Brain (organoid and tissue), 16 donors: ENCODE measurements at places on chromosomes 3 and 15.

DNA sequence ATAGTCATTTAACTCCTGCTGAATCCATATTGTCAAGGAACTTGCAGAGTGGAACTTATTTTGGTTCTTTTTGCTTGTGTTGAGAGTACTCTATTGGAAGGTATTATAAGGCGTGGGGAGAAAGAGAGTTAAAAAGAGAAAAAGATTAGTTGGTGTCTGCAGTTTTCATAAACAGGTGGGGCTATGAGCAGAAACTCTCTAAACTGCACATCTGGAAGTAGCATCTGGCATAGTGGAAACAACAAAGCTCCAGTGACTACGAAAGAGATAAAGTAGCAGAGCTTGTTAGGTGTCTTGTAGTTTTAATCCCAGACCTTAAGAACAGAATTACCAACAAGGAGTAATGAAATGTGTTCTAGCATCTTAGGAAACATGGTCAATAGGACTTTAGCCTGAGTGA is 148.8 kb upstream of the SGO1 start:
- no peak for DNase-seq

- no peak for DNase-seq
These were observed 70.8 kb downstream of the RAP2B start for GRCh38 chr3:153232851-153233271.

GRCh38 chr15:94387849-94388441 is 156.6 kb downstream of the MCTP2 start:
- no peak for DNase-seq

- no peak for DNase-seq
These were observed 18.4 kb downstream of the GCSAM start for GRCh38 chr3:112114576-112115160.

- no peak for DNase-seq
These were observed 84.8 kb downstream of the PPCDC start for GRCh38 chr15:75107908-75108838.

GRCh38 chr3:10554236-10554611 is 48.8 kb upstream of the ATP2B2 start:
- DNase-seq = no peak

GRCh38 chr15:80177156-80177555 is 24.4 kb downstream of the FAH start:
- no peak for DNase-seq

GRCh38 chr15:55574096-55574495 is 14.0 kb downstream of the PYGO1 start:
- DNase-seq = no peak

- DNase-seq = no peak
These were observed 40.5 kb upstream of the B3GNT5 start for GRCh38 chr3:183212565-183212964.

- peak; percentile 37 for DNase-seq
These were observed 175.7 kb downstream of the TNIK start for GRCh38 chr3:171284308-171285075.

GRCh38 chr3:195169011-195169649 is 101.8 kb downstream of the XXYLT1 start:
- DNase-seq = no peak

DNA sequence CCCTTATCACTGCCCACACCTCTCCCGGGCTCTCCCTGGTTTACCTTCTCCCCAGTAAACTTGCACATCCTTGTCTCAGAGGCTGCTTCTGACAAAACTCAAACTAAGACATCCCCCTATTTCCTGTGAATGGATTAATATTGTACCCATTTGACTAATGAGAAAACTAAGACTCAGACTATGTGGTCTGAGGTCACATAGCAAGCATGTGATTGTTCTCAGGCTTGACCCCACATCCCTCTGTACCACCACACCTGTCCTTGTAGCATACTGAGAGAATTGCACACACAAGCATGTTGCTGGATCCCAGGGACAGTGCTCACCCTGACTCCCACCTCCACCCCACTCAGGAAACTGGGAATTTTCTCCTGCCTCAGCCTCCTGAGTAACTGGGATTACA is 90.7 kb upstream of the HES1 start:
- no peak for DNase-seq

DNA sequence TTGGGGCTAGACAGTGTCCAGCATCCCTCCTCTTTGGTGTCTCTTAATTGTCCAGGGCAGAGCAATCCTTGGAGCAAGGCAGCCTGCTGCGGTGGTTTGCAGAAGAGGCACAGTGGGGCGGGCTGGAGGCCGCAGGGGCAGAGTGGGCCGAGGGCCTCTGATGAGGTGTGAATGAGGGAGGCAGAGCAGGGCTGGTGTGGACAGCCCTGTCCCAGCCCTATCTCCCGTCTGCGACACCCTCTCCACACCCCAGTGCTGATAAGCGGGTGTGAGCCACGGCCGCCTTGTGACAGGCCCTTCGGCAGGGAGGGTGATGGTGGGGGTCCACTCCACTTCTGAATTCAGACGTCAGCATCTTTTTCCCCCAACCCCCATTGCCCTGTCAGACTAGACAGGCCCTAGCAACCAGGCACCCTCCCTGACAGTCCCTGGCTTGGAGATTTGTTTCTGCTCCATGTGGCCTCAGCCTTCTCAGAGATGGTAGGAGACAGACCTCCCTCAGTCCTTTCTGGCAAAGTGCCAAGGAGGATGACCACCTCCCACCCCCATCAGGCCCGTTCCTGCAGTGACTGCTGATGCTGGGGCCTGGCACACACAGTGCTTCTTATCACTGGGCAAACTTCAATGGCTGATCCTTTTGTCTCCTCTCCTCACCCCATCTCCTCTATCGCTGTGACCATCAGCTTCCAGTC is 37.3 kb downstream of the EXOG start:
- no peak for DNase-seq
